ENCODE measurements at places on chromosomes 3 and 15. TPM values are rescaled to one million over a fixed set of nuclear protein-coding genes. Genes with fewer than 3 reads are reported as not detected.

Gene WDR49
- total RNA-seq = not detected

DNA sequence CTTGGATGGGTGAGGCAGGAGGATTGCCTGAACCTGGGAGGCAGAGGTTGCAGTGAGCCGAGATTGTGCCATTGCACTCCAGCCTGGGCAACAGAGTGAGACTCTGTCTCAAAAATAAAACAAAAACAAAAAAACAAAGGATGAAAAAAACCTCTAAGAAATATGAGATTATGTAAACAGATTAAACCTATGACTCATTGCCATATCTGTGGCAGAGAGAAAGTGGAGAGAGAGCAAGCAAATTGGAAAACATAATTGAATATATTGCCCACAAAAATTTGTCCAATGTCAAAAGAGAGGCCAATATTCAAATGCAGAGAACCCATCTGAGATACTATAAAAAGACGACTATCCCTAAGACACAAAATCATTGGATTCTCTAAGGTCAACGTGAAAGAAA, 1106.0 kb downstream of the OTOL1 start:
- DNase-seq = peak; percentile 22

- no peak for DNase-seq
Measured at GRCh38 chr3:79255702-79256101, 512.1 kb downstream of the ROBO1 start.

- no peak for DNase-seq
Measured at GRCh38 chr3:184832044-184832443, 20.1 kb downstream of the VPS8 start.
